ENCODE measurements at places on chromosomes 5 and 9.

DNA sequence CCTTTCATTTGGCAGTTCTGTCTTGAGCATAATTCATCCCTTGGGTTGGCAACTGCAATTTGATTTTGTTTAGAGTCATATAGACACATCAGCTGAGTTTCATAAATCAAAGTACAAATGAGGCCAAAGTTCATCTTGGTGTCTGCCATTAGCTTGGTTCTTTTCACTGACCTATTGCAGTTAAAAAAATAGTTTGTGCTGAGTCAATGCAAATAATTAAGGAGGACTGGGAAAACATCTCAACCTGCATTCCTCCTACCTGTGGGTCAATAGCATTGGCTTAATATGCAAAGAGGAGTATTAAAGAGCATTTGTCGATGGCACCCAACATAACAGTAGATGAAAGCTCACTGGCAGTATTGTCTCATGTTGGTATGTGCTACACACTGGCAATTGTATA is 1.6 kb downstream of the PKD2L2 start:
- no peak for DNase-seq

DNA sequence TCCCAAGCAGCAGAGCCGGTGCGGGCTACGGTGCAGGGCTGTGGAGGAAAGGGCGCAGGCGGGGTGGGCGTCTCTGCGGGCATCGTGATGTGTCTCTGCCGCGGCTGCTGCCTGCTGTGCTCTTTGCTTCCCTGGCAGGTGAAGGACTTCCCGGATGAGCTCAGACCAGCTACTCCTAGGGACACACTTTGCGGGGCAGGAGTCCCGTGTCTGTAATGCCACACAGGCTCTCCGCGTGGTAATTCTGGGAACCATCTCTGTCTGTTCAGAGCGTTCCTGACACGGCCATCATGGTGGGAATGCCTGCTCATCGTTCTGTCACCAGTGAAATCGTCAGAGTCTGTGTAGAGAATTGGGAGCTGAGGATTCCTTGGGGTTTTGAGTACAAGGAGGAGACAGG is 235.5 kb downstream of the FANCC start:
- no peak for DNase-seq

- DNase-seq, result no peak
Measured at GRCh38 chr9:33144551-33144950, 22.6 kb downstream of the B4GALT1 start.

GRCh38 chr5:43208658-43209057 is 16.6 kb downstream of the NIM1K start:
- no peak for DNase-seq

DNA sequence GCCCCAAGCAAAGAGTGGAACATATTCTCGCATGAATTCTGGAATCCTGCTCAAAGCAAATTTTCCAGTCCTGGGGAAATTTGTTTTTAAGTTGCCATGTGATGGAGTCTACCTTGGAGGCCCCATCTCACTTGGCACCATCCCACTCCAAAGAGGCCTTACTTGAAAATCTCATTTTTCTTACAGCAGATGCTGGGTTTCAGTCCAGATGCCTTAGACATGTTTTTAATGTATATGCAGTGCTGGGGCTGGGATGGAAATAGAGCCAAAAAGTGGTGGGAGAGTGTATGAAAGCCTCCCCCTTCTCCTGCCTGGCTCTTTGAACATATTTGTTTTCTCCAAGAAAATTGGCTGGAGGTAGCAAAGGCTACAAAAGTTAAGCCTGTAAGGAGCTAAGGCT is 493.7 kb downstream of the ENC1 start:
- no peak for DNase-seq

DNA sequence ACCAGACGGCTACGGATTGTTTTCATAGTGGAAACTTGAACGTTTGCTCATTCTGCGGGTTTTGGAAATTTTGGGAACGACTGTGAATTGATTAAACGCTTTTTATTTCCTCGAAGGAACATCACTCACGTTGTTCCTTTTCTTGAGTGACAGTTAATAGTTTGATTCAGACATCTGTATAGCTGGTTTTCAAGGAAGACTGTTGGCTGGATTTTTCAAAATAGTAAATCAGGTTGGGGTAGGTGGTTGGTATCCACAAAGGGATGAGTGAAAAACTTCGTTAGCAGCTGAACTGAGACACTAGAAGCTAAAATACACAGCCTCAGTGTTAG is 1.1 kb downstream of the TGFBR1 start:
- DNase-seq, result no peak

GRCh38 chr5:1245905-1246576 is 20.9 kb downstream of the SLC6A18 start:
- no peak for DNase-seq

- DNase-seq, result peak; percentile 54
Measured at GRCh38 chr5:90932052-90932699, 373.6 kb downstream of the ADGRV1 start.

GRCh38 chr5:9876451-9876850 is 246.3 kb upstream of the TAS2R1 start:
- no peak for DNase-seq

- DNase-seq, result no peak
Measured at GRCh38 chr5:126718236-126718868, 58.6 kb upstream of the LMNB1 start.

GRCh38 chr5:2030131-2030530 is 147.4 kb upstream of the IRX4 start:
- DNase-seq, result no peak

GRCh38 chr9:86445671-86446070 is 91.5 kb upstream of the TUT7 start:
- no peak for DNase-seq

DNA sequence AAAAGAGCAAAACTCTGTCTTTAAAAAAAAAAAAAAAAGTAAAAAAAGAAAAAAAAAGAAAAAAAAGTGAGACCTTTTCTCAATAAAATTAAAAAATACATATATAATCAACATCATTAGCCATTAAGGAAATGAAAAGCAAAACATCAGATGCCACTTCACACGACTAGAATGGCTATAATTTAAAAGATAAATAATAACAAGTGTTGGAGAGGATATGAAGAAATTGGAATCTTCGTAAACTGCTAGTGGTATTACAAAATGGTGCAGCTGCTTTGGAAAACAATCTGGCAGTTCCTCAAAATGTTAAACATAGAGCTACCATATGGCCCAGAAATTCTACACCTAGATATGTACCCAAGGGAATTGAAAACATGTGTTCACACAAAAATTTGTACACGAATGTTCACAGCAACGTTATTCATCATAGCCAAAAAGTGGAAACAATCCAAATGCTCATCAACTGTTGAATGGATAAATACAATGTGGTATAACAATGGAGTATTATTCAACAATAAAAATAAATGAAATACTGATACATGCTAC is 45.3 kb upstream of the SIL1 start:
- no peak for DNase-seq

DNA sequence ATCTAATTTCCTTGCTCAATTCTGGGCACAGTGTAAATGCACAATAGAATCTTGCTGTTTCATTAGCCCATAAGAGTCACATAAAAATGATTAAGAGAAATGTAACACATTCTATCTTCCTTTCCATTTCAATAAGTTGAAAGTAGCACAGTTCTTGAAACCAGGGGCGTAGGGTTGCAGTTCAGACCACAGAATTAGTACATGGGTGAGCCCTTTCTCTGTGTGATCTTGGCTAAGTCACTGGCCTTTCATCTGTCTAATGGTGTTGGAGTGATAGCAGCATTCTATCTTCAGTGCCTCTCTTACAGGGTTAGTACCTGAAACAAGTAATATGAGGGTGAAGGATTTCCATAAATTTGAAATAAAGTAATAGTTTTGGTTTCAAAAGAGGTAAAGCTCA is 445.3 kb upstream of the ZNF462 start:
- DNase-seq, result no peak

DNA sequence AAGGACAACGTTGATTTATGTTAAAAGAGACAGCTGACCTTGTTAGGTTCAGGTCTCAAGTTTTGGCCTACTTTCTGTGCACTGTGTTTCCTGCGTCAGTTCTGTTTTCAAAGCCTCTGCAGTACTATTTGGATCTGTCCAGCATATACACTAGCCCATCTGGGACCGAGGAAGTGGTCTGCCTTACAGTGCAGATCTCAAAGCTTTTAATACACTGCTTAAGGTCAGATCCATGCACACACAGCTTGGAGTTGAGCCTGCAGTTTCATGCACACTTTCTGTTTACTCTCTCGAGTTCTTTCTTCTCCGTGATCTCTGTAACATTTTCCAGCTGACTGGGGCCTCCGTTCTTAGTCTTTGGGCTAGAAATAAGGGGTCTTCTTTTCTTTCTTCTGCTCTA is 24.1 kb downstream of the CARTPT start:
- no peak for DNase-seq

GRCh38 chr9:78821126-78821822 is 524.3 kb downstream of the PSAT1 start:
- peak; percentile 5 for DNase-seq

- no peak for DNase-seq
Measured at GRCh38 chr5:158373608-158374395, 514.9 kb upstream of the CLINT1 start.

GRCh38 chr5:23635938-23636337 is 128.5 kb downstream of the PRDM9 start:
- no peak for DNase-seq

DNA sequence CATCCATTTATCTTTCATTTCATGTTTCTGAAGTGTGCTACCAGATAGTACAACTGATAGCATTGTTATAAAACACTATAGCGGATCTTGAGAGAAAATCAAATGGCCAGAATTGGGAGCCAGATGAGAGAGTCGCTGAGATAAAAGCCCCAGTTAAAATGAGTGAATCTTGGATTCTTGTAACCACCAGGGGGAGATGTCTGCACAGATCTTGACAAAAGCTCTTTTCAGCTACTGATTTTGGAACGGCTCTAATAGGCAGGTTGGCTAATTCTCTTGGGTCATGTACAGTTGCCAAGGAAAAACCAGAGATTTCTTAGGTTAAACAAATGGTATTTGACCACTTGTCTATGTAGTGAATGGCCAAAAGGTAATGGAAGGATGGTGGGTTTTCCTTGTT is 21.7 kb downstream of the F2RL2 start:
- peak; percentile 29 for DNase-seq

DNA sequence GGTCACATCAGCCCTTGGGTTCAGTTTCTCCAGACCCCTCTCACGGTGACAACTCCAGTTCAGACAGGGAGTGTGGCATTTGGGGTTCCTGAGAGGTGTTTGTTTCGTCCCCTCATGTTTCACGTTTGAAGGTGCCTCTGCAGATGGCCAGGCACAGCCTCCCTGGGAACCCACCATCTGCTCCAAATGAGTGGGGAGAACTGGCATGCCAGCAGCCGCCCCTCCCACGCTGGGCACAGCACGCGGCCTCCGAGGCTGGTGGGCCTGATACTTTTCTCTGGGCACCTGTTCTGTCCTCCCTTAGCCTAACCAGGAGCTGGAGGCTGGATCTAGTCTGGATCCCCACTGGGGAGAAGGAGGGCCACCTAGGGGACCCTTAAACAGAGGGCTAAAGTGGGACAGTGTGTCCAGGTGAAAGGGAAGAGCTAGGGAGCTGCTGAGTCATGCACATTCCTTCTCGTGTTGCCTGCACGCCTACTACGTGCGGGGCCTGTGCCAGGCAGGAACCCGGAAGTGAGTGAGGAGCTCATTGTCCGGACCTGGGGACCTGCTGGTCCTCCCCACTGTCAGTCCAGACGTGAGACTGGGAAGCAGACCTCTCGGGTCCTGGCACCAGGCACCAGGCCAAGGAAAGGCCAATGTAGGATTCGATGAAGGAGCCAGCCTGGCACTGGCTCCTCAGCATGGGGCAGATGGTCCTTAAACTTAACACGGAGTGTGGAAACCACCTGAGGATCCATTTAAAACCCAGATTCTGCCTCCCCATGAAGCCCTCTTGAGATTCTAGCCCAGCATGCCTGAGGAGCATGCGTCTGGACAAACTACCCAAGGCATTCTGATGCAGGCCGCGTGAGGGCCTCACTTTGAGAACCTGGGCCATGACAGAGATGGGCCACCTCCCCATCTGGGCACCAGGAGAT is 11.7 kb downstream of the DNM1 start:
- DNase-seq, result no peak

DNA sequence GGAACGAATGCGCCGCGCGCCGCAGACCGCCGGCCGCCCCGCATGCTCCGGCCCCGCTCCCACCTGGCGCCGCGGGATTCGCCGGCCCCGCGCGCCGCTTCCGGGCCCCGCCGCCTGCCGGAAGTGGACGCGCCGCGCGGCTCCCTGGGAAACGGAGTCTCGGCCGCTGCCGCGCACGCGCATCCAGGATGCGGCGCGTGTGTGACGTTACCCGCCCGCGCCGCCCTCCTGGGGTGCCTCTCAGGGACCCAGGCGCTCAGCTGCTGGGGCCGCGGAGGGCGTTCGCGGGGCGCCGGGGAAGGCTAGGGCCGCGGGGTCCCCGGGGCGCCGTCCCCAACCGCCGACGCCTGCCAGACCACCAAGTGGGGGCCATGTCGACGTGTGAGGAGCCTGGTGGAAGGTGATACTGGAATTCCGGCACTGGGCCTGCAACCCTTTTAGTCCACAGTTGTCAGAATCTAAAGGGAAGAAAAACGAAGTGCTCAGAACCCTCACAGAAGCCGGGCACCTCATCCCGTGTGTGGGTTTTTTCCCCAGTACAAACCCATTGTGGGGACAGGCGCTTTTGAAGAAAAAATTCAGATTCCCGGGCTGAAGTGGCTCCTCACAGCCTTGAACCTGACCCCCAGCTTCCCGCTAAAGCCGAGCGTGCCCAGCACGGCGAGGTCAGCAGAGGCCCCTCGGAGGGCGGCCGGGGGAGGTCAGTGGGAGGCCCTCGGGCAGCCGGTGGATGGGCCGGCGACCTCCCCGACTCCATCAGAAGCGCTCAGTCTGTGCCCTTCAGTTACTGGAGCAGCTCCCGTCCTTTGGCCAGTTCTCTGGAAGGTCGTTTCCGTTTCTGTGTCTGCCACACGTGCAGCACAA is at the start of gene CLPTM1L:
Gene CLPTM1L (minus strand): TSS at position 125 of the 864 bp plus-strand sequence. CDS start 258 bp downstream, outside the sequence.
- DNase-seq, result peak; percentile 86

GRCh38 chr5:8749556-8749955 is 796.3 kb downstream of the SEMA5A start:
- no peak for DNase-seq

- no peak for DNase-seq
Measured at GRCh38 chr9:82495884-82496777, 507.6 kb downstream of the SPATA31D1 start.

- DNase-seq, result no peak
Measured at GRCh38 chr5:86461169-86461956, 156.4 kb upstream of the COX7C start.

GRCh38 chr9:69442486-69442885 is 117.5 kb downstream of the ENTREP1 start:
- DNase-seq, result no peak

Measured in endothelial cell (in vitro differentiated cells).